ENCODE measurements at places on chromosomes 1 and 21. TPM values are rescaled to one million over a fixed set of nuclear protein-coding genes. Genes with fewer than 3 reads are reported as not detected.

Gene GUCA2A
- total RNA-seq, result not detected

Gene UTS2
- not detected for total RNA-seq

Gene SIK1
- 1.2 TPM for total RNA-seq

GRCh38 chr1:36411674-36412648 is 14.3 kb upstream of the LSM10 start:
- peak; percentile 46 for DNase-seq

DNA sequence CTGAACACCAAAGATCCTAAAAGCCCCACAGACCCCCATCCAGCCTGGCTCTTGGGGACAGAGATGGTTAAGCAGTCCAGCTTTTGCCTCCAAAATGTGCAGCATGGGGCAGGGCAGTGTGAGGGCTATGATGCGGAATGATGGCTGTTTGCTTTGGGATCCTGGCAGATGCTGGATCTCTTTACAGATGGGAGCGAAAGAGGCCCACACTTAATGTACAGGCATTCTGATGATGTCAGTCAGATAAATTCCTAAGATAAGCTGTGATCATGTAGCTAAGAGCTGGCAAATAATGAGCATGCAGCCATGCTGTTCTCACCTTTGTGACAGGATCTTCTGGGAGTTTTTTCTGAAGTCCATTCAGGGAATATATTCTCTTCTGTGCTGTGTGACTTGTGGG is 17.6 kb upstream of the KCNQ4 start:
- DNase-seq, result no peak

DNA sequence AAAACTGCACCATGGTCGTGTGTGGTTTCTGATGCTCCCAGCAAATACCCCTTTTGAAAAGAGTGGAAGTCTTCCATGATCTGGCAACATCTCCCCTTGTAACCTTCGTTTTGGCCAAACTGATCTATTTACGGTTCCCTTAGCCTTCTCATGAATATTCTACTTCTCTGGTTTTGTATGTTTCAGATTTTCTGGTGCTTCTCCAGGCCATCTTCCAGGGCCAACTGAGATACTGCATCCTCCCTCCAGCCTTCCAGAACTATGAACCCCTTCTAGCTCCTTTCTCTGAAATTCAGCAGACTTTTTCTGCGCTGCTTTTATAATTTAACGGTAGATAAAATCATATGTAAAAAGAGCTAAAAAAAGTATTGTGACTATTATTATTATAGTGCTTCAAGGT is 97.7 kb downstream of the XCL2 start:
- no peak for DNase-seq

DNA sequence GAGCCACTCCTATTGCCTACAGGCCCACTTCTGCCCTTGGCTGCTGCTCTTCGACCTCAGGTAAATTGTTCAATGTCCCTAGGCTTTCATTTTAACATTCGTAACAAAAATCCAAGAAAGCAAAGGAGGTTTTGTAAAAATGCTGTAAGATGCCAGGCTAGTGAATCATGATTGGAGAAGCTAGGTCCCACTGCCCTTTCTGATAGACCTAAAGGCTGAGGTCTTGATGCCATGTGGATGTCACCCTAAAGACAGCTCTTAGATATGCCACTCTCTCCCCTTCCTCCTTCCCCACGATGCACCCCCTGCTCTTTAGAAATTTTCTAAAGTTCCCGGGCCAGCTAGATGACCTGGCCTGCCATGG is 9.9 kb upstream of the TMEM39B start:
- peak; percentile 72 for DNase-seq

GRCh38 chr21:34180826-34181359 is 107.5 kb downstream of the MRPS6 start:
- DNase-seq, result no peak

Gene PALMD
- total RNA-seq, result 10.2 TPM

DNA sequence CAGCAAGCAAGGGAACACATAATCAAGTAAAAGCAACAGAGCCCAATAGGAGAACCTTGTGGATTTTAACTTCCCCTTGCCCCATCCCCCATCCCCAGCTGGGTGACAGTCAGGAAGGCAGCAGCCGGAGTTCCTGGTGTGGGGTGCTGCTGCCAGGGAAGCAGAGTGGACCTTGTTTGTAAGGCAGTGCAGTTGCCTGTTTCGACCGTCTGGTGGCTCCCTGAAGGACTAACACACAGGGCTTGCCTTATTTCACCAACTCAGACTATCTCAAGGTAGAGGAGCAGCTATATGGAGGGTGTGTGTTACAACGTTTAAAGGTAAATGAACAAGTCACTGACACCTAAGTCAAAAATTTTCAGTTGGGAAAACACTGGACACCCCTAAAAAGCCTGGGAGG is 6.6 kb downstream of the KRTAP10-8 start:
- no peak for DNase-seq

Gene OLIG2
- total RNA-seq, result not detected
